Activated T-helper 1 cell treated with anti-CD3 and anti-CD28 coated beads, Interleukin-12 subunit alpha, Interleukin-12 subunit beta, Interleukin-2, Interleukin-4 antibody, amounts not matched to agents 30 ng/mL and 10 ng/mL and 1 ng/mL, durations not matched to agents 14 hours and 24 hours and 36 hours (primary cell): ENCODE measurements at places on chromosomes 13 and 19. TPM values are rescaled to one million over a fixed set of nuclear protein-coding genes. Genes with fewer than 3 reads are reported as not detected.

Gene MBD3L2
- not detected in 2 replicates for total RNA-seq

Gene ZNF829
- total RNA-seq: 5.3 and 5.4 TPM in 2 replicates

Gene TEKTIP1
- 1.4 and 1.7 TPM in 2 replicates for total RNA-seq

Gene SIGLEC12
- 0.52 and 0.54 TPM in 2 replicates for total RNA-seq

Gene ZNF83
- total RNA-seq: 23.5 and 25.8 TPM in 2 replicates

Gene FAM216B
- not detected in 2 replicates for total RNA-seq

Gene CCNA1
- total RNA-seq: 1.5 and 1.6 TPM in 2 replicates

Gene FFAR3
- total RNA-seq: 0.20 and 0.36 TPM in 2 replicates

Gene KIR3DL2
- total RNA-seq: 0.65 and 1.1 TPM in 2 replicates

Gene LRP3
- total RNA-seq: 0.13 and 0.29 TPM in 2 replicates

Gene RUBCNL
- total RNA-seq: 1.2 and 2.8 TPM in 2 replicates

Gene ZNF208
- total RNA-seq: not detected in 2 replicates

Gene PRSS57
- total RNA-seq: not detected in 2 replicates

Gene MISP3
- 2.3 TPM in 2 replicates for total RNA-seq

Gene KCNRG
- total RNA-seq: 0.34 and 0.86 TPM in 2 replicates

Gene CTXN1
- 1.9 and 2.6 TPM in 2 replicates for total RNA-seq

Gene PRR36
- 0.05 and 0.17 TPM in 2 replicates for total RNA-seq

Gene EDDM13
- total RNA-seq: 0.29 and 0.51 TPM in 2 replicates

Gene OVOL3
- total RNA-seq: not detected in 2 replicates

Gene ZNF570
- total RNA-seq: 2.1 and 2.8 TPM in 2 replicates

Gene TMEM86B
- 7.7 and 8.3 TPM in 2 replicates for total RNA-seq

Gene ZNF414
- 22.1 and 23.6 TPM in 2 replicates for total RNA-seq

Gene LILRA1
- not detected in 2 replicates for total RNA-seq

Gene FCGBP
- total RNA-seq: 2.2 and 3.1 TPM in 2 replicates

Gene CGB2
- not detected in 2 replicates for total RNA-seq

Gene HSH2D
- total RNA-seq: 32.0 and 35.2 TPM in 2 replicates

Gene ADAMTSL5
- 3.6 and 7.0 TPM in 2 replicates for total RNA-seq
